Stimulated activated CD4-positive, alpha-beta T cell treated with anti-CD3 and anti-CD28 coated beads, Interleukin-12 subunit alpha, Interleukin-12 subunit beta, amount 100 ng/mL, for 48 hours (primary cell): ENCODE measurements at places on chromosomes 1 and 21.

- DNase-seq, result no peak
These were observed 28.3 kb downstream of the GADD45A start for GRCh38 chr1:67713057-67713846.

DNA sequence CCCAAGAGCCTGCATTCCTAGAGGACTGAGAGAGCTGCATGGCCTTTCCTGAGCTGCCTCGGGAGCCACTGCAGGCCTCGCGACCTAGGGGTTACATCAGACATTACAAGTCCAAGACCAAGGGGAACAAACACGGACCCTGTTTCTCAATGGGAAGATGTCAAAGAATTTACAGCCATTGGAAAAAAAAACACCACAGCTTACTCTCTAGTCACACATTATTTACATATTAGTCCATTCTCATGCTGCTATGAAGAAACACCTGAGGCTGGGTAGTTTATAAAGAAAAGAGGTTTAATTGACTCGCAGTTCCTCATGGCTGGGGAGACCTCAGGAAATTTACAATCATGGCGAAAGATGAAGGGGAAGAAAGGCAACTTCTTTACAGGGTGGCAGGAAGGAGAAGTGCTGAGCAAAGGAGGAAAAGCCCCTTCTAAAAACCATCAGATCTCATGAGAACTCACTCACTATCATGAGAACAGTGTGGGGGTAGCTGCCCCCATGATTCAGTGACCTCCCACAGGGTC lies 8.4 kb upstream of the PRMT2 start:
- no peak for DNase-seq

GRCh38 chr1:234862944-234863515 lies 253.1 kb upstream of the IRF2BP2 start:
- DNase-seq, result no peak

DNA sequence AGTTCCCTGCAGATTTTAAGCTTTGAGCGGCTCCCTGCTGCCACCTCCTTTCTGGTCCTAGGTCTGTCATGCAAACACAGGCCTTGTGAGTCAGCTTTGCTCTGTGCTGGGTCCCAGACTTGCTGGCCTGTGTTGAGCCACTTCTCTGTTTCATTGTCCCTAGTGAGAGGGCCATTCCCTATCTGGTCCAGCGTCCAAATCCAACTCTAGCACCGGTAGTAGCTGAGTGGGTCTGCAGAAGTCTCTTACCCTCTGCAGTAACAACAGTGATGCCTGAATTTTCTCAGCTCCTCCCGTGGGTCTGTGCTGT lies 5.8 kb downstream of the TTC22 start:
- no peak for DNase-seq

- no peak for DNase-seq
These were observed 4.2 kb downstream of the PROK1 start for GRCh38 chr1:110455151-110455550.

DNA sequence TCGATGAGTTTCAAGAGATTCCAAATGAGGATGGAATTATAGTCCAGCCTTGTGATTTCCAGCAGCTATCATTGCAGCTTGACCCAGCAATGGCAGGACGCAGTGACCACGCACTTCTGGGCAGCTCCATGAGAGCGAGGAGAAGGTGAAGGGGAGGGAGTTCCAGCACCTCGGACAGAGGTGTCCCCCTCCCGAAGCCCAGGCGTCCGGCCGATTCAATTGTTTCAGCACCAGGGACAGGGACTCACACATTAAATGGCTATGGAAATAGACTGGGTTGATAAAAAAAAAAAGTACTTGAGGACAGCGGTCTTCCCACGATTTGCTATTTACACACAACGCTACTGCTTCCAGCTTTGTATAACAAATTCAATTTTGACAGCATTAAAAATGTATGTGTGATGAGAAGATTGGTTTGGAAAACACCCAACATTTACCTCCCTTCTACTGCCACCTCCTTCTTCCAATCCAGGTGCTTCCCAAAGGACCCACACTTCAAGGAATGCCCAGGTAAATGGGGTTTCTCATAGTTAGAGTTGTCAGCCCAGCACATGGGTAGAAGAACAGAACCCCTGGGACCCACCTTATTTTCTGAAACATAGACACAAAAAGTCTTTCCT lies 71.8 kb downstream of the DISP3 start:
- DNase-seq, result peak; percentile 9

DNA sequence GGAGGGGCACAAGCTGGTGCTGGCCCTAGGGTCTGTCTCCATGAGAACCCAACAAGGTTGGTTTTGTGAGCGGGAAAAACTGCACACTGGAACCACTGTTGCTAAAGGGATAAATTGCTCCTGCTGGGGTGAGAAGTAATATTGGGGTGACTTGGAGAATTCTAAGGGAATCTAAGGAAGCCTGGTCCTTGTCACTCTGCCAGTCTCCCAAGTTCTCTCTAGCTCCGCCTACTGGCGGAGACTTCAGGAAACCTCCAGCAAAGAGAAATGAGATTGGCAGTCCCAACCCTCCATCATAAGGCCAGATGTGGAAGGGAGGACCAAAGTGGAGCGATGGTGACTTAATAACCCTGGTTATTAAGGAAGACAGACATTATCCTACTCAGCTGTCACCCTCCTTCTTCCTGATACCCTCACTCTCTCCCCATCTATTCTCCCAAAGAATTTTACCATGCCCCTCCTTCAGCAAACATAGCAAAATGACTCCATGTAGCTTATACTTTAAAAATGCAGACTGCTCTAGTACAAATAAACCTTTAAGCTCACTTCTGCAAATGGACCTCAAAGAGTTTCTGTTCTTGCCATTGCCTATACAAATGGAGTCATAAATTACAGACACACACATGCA lies 2.7 kb downstream of the LCE1F start:
- DNase-seq, result no peak

DNA sequence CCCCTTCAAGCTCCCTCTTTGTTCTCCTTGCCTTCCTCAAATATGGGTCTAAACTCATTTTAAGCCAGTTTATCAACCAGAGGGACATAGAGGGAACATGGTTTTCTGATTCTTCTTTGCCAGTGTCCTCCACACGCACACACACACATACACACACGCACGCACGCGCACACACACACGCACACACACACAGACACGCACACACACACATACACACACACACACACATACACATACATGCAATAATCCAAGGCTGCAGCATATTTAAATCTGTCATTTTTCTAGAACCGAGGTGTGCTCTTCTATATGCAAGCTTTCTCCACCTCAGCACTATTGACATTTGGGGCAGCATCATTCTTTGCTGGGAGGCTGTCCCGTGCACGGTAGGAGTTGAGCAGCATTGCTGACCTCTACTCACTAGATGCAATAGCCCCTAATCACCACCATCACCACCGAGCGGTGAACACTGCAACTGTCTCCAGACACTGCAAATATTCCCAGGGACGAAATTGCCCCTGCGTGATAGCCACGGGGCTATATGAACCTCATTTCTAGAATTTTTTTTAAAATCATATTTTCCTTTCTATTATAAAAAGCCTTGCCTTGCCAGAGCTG lies 8.0 kb downstream of the TNFRSF9 start:
- no peak for DNase-seq
